ENCODE measurements at places on chromosomes 7 and 10.

DNA sequence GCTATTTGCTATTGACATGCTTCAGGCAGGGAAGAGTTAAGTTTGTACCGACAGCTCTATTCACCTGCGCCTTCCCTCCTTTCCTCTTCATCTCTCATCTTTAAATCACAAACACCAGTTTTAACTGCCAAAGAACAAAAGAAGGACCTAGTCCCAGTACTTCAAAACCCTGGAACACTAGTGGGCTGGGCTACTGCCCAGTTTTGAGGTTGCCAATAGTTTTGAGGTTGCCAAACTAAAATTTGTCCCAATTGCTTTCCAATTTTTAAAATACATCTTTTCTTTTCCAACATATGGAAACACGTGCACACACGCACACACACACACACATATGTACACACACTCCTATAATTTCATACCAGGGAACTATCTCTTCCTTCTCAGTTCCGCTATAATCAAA is 130.6 kb upstream of the SLC26A5 start:
- no peak overlapping the region for H3K4me3 ChIP-seq
- no peak overlapping the region for H3K27ac ChIP-seq
- no peak for DNase-seq
- H3K36me3 ChIP-seq = no peaks in the 10 kb centered on the region
- H3K27me3 ChIP-seq = peaks cover 5% of the 10 kb centered on the region
- H3K4me1 ChIP-seq = no peaks in the 10 kb centered on the region

GRCh38 chr10:15712883-15713282 is 6.8 kb downstream of the ITGA8 start:
- H3K4me3 ChIP-seq = no peak overlapping the region
- peaks cover 28% of the 10 kb centered on the region for H3K27me3 ChIP-seq
- H3K27ac ChIP-seq = no peak overlapping the region

- H3K27me3 ChIP-seq = no peaks in the 10 kb centered on the region
- peaks cover 23% of the 10 kb centered on the region for H3K4me1 ChIP-seq
- H3K27ac ChIP-seq = no peak overlapping the region
Observed at GRCh38 chr10:110058212-110058611, 50.4 kb downstream of the ADD3 start.

GRCh38 chr7:12715372-12716133 is 28.1 kb downstream of the ARL4A start:
- H3K4me3 ChIP-seq = peak overlapping the region; percentile 65
- H3K4me1 ChIP-seq = peaks cover 43% of the 10 kb centered on the region
- no peaks in the 10 kb centered on the region for H3K27me3 ChIP-seq
- DNase-seq = no peak
- peak overlapping the region; percentile 76 for H3K27ac ChIP-seq

- peak; percentile 22 for DNase-seq
- peaks cover 3% of the 10 kb centered on the region for H3K27me3 ChIP-seq
- H3K27ac ChIP-seq = no peak overlapping the region
- no peak overlapping the region for H3K4me3 ChIP-seq
Observed at GRCh38 chr7:150838965-150839650, 13.2 kb upstream of the AOC1 start.

- no peak for DNase-seq
- peaks cover 12% of the 10 kb centered on the region for H3K4me1 ChIP-seq
- no peak overlapping the region for H3K27ac ChIP-seq
- no peaks in the 10 kb centered on the region for H3K36me3 ChIP-seq
- H3K4me3 ChIP-seq = peak overlapping the region; percentile 73
Observed at GRCh38 chr10:86367152-86367951, 757 bp upstream of the GRID1 start.

- no peak overlapping the region for H3K4me3 ChIP-seq
- DNase-seq = no peak
- H3K27me3 ChIP-seq = no peaks in the 10 kb centered on the region
Observed at GRCh38 chr7:130959743-130960207, 225.8 kb upstream of the KLF14 start.

DNA sequence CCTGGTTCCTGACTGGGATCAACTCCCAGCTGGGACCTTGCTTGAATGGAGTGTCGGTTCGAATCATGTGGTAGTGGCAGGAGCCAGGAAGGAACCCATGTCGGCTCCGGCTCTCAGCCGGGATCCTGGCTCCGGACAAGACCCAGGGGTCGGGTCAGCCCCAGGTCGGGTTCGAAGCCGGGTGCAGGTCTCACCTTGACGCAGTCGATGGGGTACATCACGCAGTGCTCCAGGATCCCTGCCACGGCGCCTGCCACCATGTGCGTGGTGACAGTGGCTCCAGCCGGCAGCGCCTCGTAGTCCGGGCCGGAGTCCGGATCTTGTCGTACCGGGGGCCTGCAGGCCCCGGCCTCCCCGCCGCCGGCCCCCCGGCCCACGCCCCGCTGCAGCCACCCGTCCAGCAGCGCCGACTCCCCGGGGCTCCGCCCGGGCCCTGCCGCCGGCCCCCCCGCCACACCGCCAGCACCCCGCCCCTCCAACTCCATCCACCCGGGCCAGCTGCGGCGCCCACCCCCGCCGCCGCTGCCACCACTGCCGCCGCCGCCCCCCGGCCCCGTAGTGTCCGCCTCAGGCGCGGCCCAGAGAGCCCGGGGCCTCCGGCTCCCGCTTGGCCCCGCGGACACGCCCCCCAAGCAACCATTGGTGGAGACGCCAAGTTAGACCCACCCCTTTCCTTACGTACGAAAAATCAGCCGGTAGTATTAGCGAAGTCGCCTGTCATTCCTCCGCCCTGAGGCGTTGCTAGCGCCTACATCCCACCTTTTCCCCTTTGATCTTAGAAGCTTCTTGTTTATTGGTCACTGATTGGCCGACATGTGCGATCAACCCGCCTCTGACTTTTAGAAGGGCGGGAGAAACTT is at the start of gene SLC25A28:
SLC25A28 (minus strand) TSS at position 589 of the 860 bp plus-strand sequence; CDS start at position 485, 104 bp downstream.
- H3K27me3 ChIP-seq = no peaks in the 10 kb centered on the region
- peak within 1 kb of the TSS; percentile 97 for H3K27ac ChIP-seq
- DNase-seq = peak; percentile 93
- peaks cover 33% of the 10 kb centered on the region for H3K4me1 ChIP-seq
- H3K36me3 ChIP-seq = no peaks in the 10 kb centered on the region

- no peak overlapping the region for H3K27ac ChIP-seq
- H3K27me3 ChIP-seq = no peaks in the 10 kb centered on the region
- DNase-seq = no peak
- no peak overlapping the region for H3K4me3 ChIP-seq
Observed at GRCh38 chr10:29546773-29547313, 87.9 kb downstream of the SVIL start.

DNA sequence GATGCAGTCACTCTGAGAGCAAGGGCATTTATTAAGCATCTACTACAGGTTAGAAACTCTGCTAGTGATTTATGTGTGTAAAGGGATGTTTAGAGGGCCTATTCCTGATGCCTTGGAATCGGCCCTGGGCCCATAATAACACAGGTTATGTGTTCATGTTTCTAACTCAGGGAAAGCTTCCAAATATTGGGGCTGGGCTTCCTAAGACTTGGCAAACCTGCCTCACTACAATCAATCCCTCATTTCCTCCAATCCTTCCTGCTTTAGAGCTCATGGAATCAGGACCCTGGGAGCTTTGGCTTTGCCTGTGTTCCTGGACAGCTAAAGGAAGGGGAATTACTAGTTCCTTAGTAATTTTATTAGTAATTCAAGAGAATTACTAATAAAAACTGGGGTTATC is 148.8 kb downstream of the HIBADH start:
- no peak overlapping the region for H3K4me3 ChIP-seq
- H3K27ac ChIP-seq = no peak overlapping the region
- peaks cover 46% of the 10 kb centered on the region for H3K4me1 ChIP-seq
- H3K36me3 ChIP-seq = peaks cover 3% of the 10 kb centered on the region

DNA sequence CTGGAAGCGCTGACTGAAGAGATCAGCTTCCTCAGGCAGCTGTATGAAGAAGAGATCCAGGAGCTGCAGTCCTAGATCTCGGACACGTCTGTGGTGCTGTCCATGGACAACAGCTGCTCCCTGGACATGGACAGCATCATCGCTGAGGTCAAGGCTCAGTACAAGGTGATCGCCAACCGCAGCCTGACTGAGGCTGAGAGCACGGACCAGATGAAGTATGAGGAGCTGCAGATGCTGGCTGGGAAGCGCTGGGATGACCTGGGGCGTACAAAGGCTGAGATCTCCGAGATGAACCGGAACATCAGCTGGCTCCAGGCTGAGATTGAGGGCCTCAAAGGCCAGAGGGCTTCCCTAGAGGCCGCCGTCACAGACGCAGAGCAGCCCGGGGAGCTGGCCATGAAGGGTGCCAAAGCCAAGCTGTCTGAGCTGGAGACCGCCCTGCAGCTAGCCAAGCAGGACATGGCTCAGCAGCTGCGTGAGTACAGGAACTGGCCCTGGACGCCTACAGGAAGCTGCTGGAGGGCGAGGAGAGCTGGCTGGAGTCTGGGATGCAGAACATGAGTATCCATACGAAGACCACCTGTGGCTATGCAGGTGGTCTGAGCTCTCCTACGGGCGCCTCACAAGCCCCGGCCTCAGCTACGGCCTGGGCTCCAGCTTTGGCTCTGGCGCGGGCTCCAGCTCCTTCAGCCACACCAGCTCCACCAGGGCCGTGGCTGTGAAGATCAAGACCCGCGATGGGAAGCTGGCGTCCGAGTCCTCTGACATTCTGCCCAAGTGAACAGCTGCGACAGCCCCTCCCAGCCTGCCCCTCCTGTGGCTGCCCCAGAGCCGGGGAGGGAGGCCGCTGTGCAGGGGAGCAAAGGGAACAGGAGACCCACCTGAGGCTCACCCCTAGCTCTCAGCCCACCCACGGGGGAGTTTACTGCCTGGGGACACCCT is 24.9 kb upstream of the AMPH start:
- H3K27me3 ChIP-seq = peaks cover 12% of the 10 kb centered on the region
- no peaks in the 10 kb centered on the region for H3K4me1 ChIP-seq
- no peaks in the 10 kb centered on the region for H3K36me3 ChIP-seq
- no peak overlapping the region for H3K4me3 ChIP-seq
- H3K27ac ChIP-seq = no peak overlapping the region
